Activated naive CD4-positive, alpha-beta T cell treated with anti-CD3 and anti-CD28 coated beads for 36 hours (primary cell): ENCODE measurements at places on chromosomes 4 and X. TPM values are rescaled to one million over a fixed set of nuclear protein-coding genes. Genes with fewer than 3 reads are reported as not detected.

DNA sequence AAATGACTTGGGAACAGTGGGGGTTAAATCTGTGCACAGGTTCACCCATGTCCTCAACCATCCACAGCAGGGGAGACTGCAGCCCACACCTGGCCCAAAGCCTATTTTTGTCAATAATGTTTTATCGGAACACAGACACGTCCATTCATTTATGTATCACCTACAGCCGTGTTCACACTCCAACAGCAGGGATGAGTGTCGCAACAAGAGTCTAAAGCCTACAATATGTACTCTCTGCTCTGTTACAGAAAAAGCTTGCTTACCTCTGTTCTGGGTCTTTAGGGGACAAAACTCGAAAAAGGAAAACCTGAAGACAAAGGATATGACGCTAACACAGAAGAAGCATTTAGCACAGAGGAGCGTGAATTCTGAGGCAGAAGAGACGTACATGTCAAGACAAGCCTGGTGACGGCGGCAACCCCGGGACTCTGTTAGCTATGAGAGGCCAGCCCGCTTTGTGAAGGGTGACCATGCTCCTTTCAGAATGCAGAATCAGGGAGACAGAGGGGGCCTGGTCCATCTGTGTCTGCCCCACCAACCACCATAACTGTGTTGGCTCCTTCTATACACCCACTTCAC is 45.5 kb downstream of the AFAP1 start:
- no peaks in the 10 kb centered on the region for H3K27me3 ChIP-seq
- H3K4me1 ChIP-seq = peaks cover 30% of the 10 kb centered on the region
- no peak for DNase-seq

Gene PRRG1
- total RNA-seq = not detected

- H3K4me3 ChIP-seq = no peak overlapping the region
- no peak overlapping the region for H3K27ac ChIP-seq
- no peaks in the 10 kb centered on the region for H3K27me3 ChIP-seq
- H3K4me1 ChIP-seq = no peaks in the 10 kb centered on the region
- H3K36me3 ChIP-seq = no peaks in the 10 kb centered on the region
These were observed 191.4 kb downstream of the NDST4 start for GRCh38 chr4:114921790-114922591.

- no peaks in the 10 kb centered on the region for H3K4me1 ChIP-seq
- no peak for DNase-seq
These were observed 628.8 kb downstream of the ANKRD50 start for GRCh38 chr4:124083711-124084110.

DNA sequence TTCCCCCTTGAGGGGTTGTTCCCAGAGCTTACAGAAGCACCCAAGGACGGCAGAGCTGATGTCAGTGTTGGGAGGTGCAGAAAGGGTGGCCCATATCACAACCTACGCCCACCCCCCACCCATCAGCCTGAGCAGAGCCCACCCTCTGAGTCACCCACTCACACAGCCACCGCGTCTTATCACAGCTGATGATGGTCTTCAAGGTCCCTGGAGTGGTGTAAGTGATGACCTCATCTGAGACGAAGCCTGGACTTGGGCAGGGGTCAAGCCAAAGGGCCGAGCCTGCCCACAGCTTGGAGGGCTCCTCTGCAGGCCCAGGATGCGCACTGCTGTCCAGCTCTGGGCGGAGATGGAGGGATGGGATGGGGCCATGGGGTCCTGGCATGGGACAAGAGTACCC is 3.0 kb upstream of the HTRA3 start:
- H3K36me3 ChIP-seq = no peaks in the 10 kb centered on the region
- H3K27me3 ChIP-seq = peaks cover 19% of the 10 kb centered on the region
- H3K4me1 ChIP-seq = no peaks in the 10 kb centered on the region
